ENCODE measurements at places on chromosomes 16 and 17. TPM values are rescaled to one million over a fixed set of nuclear protein-coding genes. Genes with fewer than 3 reads are reported as not detected.

DNA sequence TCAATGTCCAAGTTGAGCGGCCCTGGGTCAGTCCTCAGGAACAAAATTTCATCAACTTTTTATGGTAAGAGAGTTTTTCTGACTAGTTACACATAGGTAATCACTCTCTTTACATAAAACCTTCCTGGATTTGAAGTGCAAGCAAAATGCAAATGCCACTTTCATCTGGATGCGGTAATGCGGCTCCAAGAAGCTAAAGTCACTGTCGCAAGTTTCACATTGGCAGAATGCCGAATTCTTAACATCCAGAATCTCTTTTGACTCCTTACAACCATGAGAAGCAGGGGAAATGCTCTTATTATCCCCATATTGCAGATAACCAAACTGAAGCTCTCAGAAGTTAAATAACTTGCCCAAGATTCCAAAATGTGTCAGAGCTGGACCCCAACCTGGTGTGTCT is 30.0 kb downstream of the MRPS23 start:
- no peak for DNase-seq

DNA sequence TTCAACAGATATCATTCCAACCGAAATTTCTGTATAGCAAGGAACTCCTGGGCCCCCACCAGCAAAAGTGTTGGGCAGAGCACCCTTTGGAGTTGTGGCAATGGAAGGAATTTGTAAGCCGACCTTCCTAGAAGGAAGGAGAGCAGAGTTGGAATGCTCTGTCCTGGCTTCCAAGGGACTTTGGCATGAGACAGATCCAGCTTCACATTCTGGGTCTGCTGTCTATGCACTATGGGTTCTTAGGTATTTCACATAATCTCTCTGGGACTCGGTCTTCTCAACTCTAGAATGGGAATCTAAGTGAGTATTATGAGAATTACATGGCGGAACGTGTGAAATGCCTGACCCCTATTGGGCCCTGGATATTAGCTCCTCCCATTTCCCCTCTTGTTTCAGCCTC is 63.2 kb upstream of the MARCHF10 start:
- no peak for DNase-seq

DNA sequence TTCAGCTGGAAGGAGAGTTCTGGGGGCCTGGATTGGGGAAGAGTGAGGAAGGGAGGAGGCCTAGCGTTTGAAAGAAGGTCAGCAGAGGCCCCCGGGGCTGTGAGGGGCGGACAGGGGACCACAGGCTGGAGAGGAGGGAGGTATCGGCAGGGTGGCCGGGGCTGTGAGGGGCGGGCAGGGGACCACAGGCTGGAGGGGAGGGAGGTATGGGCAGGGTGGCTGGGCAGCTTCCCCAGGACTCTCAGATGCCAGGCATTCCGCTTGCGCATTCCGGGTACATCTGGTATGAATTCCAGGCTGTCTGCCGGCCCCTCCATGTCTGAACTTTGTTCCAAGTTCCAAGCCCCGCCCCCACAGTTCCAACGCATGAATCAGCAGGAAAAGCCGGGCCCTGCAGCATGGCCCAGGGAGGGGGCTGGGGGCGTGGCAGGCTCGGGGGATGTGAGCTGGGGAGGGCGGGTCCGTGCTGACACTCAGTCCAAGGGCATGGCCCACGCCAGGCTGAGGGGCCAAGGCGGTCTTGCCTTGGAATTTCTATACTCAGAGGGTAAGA is 4.3 kb upstream of the TLCD2 start:
- DNase-seq: peak; percentile 98

DNA sequence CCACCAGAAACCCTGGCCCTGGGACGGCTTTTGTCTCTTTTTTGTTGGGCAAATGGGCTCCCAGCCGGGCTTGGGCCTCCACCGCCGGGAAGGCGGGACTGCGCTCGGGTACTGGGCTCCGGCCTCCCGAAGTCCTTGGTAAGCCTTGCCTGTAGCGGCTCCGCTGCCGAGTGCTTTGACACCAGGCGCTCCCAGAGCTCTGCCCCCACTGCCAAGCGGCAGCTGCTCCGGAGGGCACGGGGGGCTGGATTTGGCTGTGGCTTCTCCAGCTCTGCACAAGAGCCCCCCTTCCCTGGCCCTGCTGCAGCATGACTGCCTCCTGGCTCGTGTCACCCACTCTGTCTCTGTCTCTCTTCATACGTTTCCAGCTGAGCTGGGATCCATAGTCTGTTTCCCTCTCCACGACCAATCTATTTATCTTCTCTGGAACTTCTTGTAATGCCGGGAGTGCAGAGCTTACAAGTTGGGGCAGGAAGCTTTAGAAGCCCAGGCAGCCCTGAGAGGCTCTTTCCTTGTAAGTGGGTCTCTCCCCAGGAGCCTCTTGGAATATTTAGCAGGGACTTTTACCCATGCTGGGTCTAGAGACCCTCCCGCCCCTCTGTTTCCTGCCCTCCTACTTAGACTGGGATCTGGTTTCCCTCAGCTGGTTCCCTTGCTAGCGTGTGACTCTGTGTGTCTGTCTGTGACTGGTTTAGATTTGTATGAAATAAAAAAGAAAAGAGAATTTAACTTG is 246.9 kb upstream of the GSE1 start:
- DNase-seq: peak; percentile 67

DNA sequence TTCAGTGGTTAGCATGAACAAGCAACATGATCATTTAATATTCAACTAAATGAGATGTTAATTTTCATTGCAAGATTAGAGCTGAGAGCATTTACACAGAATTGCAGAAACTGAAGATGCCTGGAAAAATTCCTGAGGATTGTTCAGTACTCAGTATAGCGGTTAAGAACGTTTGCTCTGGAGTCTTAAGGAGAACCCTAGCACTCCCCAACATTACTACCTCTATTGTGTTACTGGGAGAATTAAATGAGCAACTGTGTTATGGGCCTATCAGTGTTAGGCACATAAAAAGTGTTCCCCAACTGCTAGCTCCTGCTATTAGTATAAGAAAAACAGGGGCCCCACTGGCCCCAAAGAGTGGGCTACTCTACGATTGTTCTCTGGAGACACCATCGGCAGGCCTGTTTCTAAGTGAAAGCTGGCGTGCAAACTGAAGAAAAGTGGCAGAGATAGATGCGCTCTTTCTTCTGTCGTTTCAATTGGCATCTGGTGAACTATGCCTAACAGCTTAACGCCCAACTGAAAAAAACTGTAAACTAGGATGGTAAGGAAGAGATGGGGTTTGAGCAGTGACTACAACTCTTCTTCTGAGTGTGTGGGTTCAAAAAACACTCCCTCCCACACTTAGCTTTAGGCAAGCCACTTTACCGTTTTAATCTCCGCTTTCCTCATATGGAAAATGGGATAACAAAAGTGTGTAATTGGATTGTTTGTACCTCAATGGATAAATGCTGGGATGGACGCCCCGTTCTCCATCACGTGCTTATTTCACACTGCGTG is 1.3 kb downstream of the CDR2 start:
- no peak for DNase-seq

DNA sequence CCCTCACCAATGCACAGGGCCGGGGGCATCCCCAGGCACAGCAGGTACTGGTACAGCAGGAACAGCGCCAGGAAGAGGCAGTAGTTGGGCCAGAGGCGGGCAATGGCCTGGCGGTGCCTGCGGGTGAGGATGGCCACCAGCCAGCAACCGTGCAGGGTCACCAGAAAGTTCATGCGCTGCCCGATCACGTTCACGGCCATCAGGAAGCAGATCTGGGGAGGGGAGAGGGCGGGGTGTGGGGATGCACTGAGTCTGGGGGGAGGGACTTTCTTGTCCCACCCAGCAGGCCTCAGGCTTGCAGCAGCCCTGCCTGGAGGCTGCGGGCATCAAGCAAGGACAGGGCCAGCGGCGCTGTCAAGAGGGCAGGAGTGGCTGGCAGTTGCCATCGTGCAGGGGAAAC is 25.4 kb downstream of the CTU2 start:
- DNase-seq: no peak

GRCh38 chr16:77172951-77173350 is 18.0 kb upstream of the MON1B start:
- no peak for DNase-seq

USH1G gene
- total RNA-seq: not detected

SCNN1B gene
- 50.3 TPM for total RNA-seq

HBA2 gene
- total RNA-seq: 248 TPM

GRCh38 chr17:82412535-82413520 is 5.3 kb upstream of the HEXD start:
- DNase-seq: no peak

RNF43 gene
- 7.5 TPM for total RNA-seq

GRCh38 chr17:7798839-7799238 is 35.2 kb upstream of the KDM6B start:
- no peak for DNase-seq

DNA sequence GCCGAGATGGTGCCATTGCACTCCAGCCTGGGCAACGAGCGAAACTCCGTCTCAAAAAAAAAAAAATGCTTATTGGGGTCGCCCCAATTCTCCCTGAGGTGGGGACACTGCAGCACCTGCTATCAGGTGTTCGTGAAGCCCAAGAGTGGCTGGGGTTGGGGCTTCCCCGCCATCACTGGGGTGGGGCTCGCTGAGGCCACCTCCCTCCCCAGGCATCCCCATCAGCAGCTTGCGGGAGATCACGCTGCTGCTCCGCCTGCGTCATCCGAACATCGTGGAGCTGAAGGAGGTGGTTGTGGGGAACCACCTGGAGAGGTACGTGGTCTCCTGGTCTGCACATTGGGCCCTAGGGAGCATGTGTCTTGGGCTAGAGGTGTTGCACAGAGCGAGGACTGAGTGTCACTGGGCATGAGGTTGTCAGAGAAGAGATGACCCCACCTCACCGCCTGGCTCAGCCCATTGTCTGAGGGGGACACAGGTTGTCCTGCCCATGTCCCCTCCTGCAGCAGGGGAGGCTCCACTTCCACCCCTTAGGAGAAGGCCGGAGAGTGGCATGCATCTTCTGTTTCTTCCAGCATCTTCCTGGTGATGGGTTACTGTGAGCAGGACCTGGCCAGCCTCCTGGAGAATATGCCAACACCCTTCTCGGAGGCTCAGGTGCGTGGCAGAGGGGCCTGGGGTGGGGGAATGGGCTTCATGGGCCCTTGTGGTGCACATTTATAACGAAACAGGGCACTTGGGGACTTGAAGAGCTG is 4.9 kb downstream of the CDK10 start:
- no peak for DNase-seq

DNA sequence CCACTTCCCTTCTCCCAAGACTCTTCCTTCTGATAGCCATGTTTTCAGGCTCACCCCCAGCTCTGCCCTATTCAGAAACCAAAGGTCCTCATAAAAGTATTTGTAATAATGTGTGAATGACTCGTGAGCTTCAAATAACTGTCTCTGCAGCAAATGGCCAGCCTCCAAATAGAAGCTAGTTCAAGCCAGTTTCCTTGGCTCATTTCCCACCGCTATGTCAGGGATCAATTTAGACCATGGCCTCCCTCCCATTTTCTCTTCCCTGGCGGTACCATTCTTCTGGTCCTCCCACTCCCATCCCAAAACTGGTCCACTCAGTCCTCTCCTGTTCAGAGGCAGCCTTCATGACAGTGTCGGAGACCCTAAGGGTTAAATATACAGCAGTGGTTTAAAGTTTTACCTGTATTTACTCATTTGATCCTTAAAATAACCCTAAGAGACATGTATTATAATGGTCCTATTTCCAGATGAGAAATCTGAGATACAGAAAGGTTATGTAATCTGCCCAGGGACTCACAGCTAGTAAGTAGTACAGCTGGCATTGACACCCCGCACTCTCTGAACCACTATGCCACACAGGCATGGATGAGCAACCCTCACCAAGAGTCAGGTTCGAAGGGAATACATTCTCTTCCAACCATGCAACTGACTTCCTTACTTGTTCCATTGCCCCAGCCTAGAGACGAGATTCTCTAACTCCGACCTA is 42.9 kb downstream of the GAS7 start:
- DNase-seq: no peak

GRCh38 chr16:48911700-48912099 is 301.7 kb upstream of the N4BP1 start:
- DNase-seq: no peak

DNAI2 gene
- total RNA-seq: not detected

DHRS7C gene
- not detected for total RNA-seq

- DNase-seq: no peak
Measured at GRCh38 chr16:3195975-3196374, 8.0 kb downstream of the OR1F1 start.

DNA sequence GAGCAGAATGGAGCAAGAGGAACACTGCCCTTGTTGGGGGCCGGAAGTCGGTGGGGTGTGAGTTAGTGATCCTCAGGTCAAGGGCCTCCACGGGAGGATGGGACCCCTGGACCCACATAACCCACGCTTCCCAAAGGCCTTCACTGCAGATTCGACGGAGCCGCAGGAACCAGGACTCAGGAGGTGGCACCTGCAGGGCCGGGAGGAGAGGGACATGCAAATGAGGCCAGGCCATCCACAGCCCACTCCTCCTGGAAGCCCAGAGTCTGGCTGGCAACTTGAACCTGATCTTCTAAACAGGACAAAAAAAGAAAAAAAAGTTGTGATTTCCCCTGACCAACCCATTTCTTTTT is 299.9 kb downstream of the SOX9 start:
- no peak for DNase-seq

TBC1D3B gene
- total RNA-seq: 8.2 TPM

DNA sequence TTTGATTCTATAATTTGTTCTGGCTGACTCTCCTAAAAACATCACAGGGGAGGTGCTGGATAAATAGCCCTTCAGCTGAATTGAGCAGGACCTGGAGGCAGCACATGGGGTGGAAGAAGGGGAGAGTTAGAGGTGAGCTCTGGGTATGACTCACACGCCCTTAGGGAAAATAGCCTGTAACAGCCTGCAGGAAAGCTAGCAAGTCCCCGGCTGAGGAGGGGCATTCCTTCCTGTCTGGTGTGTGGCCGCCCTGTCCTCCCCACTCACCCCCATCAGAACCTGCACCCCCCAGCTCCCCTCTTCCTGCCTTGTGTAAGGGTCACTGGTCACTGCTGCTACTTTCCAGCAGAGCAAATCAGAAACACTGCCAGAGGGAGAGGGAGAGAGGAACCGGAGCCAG is 187.4 kb downstream of the C16orf95 start:
- DNase-seq: no peak

Measured in upper lobe of right lung (tissue), 1 donor.